Fibroblast of lung (primary cell): ENCODE measurements at places on chromosomes 2 and 18. TPM values are rescaled to one million over a fixed set of nuclear protein-coding genes. Genes with fewer than 3 reads are reported as not detected.

- H3K27ac ChIP-seq, result no peak overlapping the region
- H3K36me3 ChIP-seq, result no peaks in the 10 kb centered on the region
- H3K4me3 ChIP-seq, result peak overlapping the region; percentile 70
- peaks cover 11% of the 10 kb centered on the region for H3K27me3 ChIP-seq
- H3K4me1 ChIP-seq, result peaks cover 14% of the 10 kb centered on the region
These were observed 1.5 kb downstream of the EFR3B start for GRCh38 chr2:25043241-25043867.

- no peaks in the 10 kb centered on the region for H3K36me3 ChIP-seq
- H3K27me3 ChIP-seq, result no peaks in the 10 kb centered on the region
- no peak overlapping the region for H3K27ac ChIP-seq
- H3K4me1 ChIP-seq, result no peaks in the 10 kb centered on the region
- no peak for DNase-seq
These were observed 986.3 kb downstream of the BCL11A start for GRCh38 chr2:59567151-59567550.

The KCNJ3 gene
- not detected in 2 replicates for total RNA-seq

DNA sequence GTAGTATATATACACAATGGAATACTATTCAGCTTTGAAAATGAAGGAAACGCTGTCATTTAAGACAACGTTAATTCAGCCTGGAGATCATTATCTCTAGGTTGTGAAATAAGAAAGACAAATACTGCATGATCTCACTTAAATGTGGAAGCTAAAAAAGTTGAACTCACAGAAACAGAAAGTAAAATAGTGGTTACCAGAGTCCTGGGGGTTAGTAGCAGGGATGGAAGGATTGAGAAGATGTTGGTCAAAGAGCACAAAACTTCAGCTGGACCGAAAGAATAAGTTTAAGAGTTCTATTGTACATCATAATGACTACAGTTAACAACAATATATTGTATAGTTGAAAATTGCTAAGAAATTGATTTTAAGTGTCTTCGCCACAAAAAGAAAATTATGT lies 670.3 kb downstream of the NR4A2 start:
- no peaks in the 10 kb centered on the region for H3K4me1 ChIP-seq
- H3K27me3 ChIP-seq, result no peaks in the 10 kb centered on the region
- no peaks in the 10 kb centered on the region for H3K36me3 ChIP-seq
- H3K27ac ChIP-seq, result no peak overlapping the region

DNA sequence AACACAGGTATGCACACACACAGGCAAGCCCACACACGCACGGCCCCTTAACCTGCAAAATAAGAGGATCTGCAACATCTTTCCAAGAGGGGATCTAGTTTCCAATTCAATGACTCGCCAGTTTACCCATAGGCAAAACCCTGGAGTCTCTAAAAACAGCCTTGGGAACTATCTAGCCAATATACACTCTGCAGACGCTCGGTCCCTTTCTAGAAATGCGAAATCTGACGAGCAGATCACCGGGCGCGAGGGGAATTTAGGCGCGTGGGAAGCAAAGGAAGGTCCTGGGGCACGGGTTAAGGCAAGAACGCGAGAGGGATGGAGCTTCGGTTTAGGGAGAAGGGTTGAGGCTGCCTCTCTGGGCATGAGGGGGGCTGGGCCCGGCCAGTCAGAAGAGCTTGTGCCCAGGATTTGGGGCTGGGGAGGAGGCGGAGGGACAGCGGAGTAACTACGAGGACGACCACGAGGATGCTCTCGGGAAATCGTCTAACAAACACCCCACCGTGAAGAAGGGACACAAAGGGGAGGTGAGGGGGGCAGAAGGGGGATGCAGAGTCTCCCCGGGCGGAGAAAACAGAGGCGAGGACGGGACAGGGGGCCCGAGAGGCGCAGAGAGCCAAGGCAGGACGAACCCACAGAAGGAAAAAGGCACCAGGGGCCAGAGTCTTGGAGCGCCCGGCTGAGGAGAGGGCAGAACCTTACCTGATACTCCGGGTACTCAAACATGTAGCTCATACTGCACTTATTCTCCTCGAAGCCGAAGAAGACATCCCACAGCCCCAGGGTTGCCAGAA lies 542 bp downstream of the PGAP1 start:
- peak overlapping the region; percentile 90 for H3K4me3 ChIP-seq
- H3K36me3 ChIP-seq, result no peaks in the 10 kb centered on the region
- no peaks in the 10 kb centered on the region for H3K27me3 ChIP-seq
- peak overlapping the region; percentile 92 for H3K27ac ChIP-seq
- DNase-seq, result peak; percentile 38

DNA sequence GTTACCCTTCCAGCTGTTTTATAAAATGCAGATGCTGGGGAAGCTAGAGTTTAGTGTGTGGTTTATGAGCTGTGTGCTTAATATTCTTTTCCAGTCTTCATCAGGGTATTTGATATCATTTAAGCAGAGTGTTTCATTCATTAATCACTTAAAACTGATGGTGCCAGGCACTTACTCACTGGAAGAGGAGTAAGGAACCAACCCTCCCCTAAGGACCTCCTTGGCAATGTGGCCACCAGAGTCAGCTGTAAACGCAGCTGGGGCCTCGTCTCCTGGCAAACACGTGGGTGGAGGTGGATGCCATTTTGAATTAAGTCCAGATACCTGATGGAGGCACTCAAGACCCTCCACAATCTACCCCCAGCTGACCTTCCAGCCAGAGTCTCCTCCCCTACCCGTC lies 331.6 kb downstream of the CLIP4 start:
- no peak overlapping the region for H3K4me3 ChIP-seq
- DNase-seq, result no peak
- H3K27ac ChIP-seq, result no peak overlapping the region
- H3K36me3 ChIP-seq, result no peaks in the 10 kb centered on the region
- no peaks in the 10 kb centered on the region for H3K27me3 ChIP-seq
